Activated effector memory CD4-positive, alpha-beta T cell treated with Interleukin-2 at 50 U/mL for 16 hours (primary cell): ENCODE measurements at places on chromosomes 3 and 15.

DNA sequence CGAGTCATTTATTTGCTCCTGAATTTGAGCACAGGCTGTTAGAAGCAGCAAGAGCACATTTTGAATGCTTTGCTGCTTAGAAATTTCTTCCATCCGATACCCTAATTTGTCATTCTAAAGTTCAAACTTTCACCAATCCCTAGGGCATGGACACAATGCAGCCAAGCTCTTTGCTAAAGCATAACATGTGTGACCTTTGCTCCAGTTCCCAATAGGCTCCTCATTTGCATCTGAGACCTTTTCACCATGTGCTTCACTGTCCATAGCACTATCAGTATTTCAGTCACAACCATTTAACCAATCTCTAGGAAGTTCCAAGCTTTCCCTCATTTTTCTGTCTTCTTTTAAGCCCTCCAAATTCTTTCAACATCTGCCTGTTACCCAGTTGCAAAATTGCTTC, 1333.1 kb downstream of the SI start:
- no peak for DNase-seq

DNA sequence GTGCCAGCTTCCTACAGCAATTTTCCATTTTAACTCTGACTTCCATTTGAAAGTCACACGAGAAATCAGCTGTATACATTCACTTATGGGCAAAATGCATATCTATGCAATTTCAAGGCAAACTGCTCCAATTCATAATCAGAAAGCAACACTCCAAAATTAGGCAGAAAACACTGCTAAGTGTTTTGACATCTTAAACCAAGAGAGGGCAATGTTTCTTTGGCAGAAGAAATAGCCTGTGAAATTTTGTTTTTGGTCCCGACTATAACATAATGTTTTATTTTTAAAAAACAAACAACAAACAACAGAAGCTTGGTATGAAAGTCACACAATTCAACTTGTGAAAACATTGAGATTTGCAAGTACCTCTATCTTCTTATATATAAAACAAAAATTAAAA, 42.6 kb downstream of the GOLIM4 start:
- no peak for DNase-seq

- no peak for DNase-seq
Measured at GRCh38 chr3:195771646-195772300, 40.0 kb downstream of the MUC4 start.

GRCh38 chr15:42231088-42231487, 23.0 kb upstream of the VPS39 start:
- DNase-seq, result no peak

DNA sequence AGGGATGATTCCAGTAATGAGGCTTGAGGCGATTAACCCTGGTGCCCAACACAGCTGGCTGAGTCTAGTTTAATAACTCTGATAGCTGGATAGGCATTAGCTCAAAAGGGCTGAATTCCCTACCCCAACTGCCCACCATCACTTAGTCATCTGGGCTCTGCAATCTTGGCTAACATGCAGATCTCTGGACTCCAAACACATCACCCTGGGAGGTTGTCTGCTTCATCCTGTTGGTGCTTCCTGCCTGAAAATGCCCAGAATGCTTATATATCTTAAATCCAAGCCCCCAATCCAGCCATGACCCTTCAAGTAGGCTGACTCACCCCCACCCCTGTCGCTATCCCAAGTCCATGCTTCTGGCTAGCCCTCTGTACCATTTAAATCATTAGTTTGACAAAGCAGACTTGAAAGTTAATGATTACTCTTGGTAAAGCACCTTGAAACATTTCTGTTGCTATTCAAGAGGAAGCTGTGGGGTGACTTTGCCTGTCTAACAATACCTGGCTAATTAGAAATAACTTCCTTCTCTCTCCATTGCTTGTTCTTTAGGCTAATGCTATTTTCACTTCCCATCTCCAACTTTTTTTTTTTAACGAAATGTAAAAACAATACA, 107.0 kb upstream of the RORA start:
- no peak for DNase-seq

- DNase-seq, result no peak
Measured at GRCh38 chr15:82043130-82043673, 2.6 kb downstream of the MEX3B start.

GRCh38 chr15:35108453-35108852, 23.4 kb upstream of the NANOGP8 start:
- no peak for DNase-seq

- DNase-seq, result no peak
Measured at GRCh38 chr3:108295421-108296175, 750 bp upstream of the HHLA2 start.

DNA sequence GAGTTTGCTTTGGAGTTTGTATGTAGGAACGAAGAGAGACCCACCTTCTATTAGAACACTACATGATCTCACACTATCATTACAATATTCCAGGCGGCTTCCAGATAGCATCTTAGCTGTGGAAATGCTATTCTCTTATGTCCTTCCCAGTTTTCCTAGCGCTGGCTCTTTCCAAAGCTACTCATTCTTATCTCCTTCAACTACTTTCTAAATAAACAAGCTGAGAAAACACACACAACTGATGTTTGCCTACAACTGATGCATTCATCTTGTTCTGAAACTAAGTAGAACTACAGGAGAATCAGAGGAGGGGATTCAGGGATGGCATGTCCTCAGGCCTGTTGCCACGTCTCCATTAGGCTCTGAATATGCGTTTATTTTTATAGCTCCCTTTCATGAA, 108.9 kb downstream of the GREM1 start:
- DNase-seq, result no peak
